Activated CD4-positive, alpha-beta T cell treated with anti-CD3 and anti-CD28 coated beads, Interleukin-2, amount 10 ng/mL, durations not matched to agents 7 days and 5 days (primary cell): ENCODE measurements at places on chromosomes 16 and 17. TPM values are rescaled to one million over a fixed set of nuclear protein-coding genes. Genes with fewer than 3 reads are reported as not detected.

The SLC5A11 gene
- total RNA-seq: not detected

The NPIPA5 gene
- 1.0 TPM for total RNA-seq

- H3K27me3 ChIP-seq: no peaks in the 10 kb centered on the region
- no peak overlapping the region for H3K27ac ChIP-seq
- DNase-seq: no peak
Measured at GRCh38 chr17:12983991-12984884, 33.6 kb downstream of the ELAC2 start.

DNA sequence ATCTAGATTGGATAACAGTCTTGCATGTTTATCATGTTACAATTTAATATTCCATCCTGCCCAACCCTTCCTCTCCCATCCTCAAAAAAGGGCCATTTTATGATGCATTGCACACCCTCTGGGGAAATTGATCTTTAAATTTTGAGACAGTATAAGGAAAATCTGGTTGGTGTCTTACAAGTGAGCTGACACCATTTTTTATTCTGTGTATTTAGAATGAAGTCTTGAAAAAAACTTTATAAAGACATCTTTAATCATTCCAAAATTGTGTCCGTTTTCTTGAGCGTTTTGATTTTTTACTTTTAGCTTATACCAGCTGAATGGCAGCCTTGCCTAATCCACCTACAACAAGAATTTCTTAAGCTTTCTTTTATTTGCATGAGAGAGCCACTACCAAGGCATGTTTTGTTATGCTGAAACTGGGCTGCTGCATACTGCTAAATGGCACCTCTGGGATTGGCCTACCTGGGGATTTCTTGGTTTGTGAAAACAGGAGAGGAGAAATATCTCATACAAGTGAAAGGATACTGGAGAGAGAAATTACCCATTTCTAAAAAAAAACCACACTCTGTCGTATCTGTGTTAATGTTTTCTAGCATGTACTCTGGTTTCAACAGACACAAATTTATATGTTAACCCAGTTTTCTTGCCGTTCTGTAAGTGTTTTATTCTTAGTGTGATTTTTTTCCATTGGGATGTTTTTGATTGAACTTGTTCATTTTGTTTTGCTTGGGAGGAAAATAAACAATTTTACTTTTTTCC lies 52.2 kb downstream of the TUBD1 start:
- H3K27me3 ChIP-seq: no peaks in the 10 kb centered on the region
- DNase-seq: no peak

DNA sequence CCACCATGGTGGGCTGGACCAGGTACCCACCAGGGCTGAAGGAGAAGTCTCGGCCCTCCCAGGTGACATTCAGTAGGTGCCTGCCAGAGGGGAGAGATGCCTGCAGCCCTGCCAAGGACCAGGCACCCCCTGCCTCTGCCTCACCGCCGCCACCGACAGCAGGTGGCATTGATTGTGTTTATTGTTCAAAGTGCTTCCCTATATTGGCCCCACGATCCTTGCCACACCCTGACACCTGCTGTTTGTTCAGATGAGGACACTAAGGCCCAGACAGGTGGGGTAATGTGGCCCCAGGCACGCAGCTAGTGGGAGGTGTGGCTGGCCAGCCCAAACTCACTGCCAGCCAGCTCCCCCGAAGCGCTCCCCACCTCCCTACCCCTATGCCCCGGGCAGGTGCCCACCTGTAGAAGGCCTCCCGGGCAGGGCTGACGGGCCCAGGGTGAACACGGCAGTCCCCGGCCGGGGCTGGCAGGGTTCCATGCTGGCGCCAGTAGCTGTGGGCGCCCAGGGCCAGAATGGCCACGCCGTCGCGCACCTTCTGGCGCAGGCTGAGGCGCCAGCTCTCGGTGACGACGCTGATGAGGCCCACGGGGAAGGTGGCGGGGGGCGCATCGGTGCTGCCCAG lies 8.0 kb downstream of the GRIN2C start:
- no peaks in the 10 kb centered on the region for H3K36me3 ChIP-seq
- H3K4me1 ChIP-seq: peaks cover 14% of the 10 kb centered on the region
- no peak overlapping the region for H3K27ac ChIP-seq
- DNase-seq: no peak
- H3K4me3 ChIP-seq: no peak overlapping the region

- peaks cover 2% of the 10 kb centered on the region for H3K4me1 ChIP-seq
- H3K27me3 ChIP-seq: peaks cover 2% of the 10 kb centered on the region
- no peak overlapping the region for H3K27ac ChIP-seq
- no peak for DNase-seq
- peaks cover 8% of the 10 kb centered on the region for H3K36me3 ChIP-seq
Measured at GRCh38 chr16:21523411-21524067, 75.8 kb upstream of the METTL9 start.

- no peak overlapping the region for H3K4me3 ChIP-seq
- no peak for DNase-seq
- H3K4me1 ChIP-seq: peaks cover 3% of the 10 kb centered on the region
Measured at GRCh38 chr16:85072947-85073346, 39.3 kb downstream of the CIBAR2 start.
